CD8-positive, alpha-beta memory T cell (primary cell): ENCODE measurements at places on chromosomes 3 and 15. TPM values are rescaled to one million over a fixed set of nuclear protein-coding genes. Genes with fewer than 3 reads are reported as not detected.

The ANKRD63 gene
- total RNA-seq, result not detected

DNA sequence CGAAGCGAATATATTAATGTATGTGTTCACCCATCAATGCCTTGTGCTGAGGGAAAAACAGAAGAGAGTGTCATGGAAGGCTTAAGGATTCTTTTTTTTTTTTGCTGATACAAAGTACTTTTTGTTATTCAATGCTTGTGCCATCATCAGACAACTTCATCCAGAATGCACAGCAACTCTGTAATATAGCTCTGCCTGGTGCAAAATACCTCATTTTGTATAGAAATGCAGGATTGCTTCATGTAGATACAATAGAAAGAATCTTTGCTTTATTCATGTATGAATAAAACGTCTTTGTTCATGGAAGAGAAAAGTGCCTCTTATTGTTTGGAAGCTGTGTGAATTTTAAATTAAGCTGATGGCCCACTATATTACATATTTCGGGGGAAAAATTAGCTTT lies 62.9 kb downstream of the SH3GL3 start:
- no peak for DNase-seq

DNA sequence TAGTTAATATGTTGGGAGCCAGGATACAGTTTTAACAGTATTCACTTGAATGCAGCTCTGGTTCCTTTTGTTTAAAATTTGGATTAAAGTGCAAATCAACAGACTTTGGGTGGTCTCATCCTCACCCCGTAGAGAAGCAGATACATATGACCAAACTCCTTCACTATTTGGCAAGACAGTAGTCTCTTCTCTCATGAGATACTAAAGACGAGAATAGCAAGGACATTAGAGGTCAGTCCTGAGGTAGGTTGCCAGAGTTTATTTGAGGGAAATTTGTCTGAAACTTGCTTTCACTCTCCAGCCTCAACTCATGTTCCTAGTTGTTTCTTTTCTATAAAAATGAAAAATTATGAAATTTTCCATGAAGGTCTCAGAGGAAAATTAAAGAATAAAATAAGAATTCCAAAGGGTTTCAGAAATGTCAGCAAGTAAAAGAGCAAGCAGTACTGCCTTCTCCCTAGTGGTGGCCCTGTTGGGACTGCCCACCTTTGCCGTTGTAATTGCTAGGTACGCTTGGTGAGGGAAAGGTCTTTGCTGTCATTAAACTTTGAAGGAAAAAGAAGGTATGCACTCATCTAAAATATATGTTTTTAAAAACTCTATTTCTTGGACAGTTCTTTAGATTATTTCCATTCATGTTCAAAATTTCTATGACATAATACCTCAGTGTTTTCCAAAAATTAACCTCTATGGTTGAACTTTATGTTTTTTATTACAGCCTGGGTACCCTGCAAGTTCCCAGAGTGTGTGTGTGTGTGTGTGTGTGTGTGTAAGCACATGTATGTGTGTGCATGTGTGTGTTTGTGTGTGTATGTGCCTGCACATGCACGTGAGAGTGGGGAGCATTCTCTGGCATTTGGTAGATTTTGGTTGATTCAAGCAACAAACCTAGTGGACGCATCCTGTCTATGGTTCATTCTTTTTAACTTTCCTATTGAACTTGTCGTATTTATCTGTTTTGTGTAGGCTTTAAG lies 111.4 kb downstream of the CMSS1 start:
- no peak for DNase-seq

- DNase-seq, result no peak
These were observed 988 bp upstream of the CHSY1 start for GRCh38 chr15:101252836-101253235.

DNA sequence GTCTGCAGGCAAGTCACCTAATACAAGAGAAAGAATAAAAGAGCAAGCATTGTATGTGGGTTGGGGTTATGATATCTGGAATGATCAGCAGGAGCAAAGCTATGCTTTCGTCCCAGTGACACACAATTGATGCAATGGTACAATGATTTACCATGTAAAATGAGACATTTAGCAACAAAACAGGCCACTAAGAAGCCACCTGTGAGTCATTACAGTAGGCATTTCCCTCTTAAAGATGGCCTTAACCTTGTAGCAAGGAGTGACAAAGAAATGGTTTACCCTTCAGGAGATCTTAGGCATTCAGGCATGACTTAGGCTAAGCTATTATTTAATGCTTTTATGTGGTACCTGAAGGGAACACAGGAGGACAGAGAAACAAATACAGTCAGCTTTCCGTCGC lies 373.3 kb upstream of the RBMS3 start:
- DNase-seq, result no peak

GRCh38 chr15:83435782-83436181 lies 11.4 kb upstream of the SH3GL3 start:
- DNase-seq, result no peak

- no peak for DNase-seq
These were observed 60.5 kb downstream of the ADAMTS17 start for GRCh38 chr15:100281096-100281917.

- no peak for DNase-seq
These were observed 160.6 kb upstream of the POU1F1 start for GRCh38 chr3:87436781-87437543.

The ETFA gene
- 176 TPM for total RNA-seq

- no peak for DNase-seq
These were observed 119.0 kb downstream of the XXYLT1 start for GRCh38 chr3:195151866-195152541.

GRCh38 chr3:185789134-185789533 lies 35.7 kb downstream of the IGF2BP2 start:
- no peak for DNase-seq

The SCAANT1 gene
- total RNA-seq, result not detected

DNA sequence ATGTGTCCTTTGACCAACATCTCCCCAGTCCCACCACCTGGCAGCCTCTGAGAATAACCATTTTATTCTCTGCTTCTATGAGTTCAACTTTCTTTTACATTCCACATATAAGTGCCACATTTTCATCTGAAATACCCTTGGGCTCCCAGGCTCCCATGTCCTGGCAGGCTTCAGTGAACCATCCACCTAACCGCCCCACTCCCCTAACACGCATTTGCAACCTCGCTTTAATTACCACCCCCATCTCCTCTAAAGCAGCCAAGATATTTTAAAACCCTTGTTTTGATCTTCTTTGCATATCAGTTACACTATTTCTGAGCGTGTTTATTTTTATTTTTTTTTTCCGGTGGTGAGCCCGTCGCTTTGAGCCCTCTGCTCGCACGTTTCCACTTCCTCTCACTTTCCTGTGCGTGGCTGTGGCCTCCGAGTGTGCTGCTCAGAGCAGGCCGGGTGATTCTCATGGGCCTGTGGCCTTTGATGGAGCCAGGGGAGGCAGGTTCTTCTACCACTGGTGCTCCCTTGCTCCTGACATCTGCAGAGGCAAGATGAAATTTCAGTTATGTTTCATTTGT lies 195.4 kb upstream of the LPP start:
- no peak for DNase-seq

DNA sequence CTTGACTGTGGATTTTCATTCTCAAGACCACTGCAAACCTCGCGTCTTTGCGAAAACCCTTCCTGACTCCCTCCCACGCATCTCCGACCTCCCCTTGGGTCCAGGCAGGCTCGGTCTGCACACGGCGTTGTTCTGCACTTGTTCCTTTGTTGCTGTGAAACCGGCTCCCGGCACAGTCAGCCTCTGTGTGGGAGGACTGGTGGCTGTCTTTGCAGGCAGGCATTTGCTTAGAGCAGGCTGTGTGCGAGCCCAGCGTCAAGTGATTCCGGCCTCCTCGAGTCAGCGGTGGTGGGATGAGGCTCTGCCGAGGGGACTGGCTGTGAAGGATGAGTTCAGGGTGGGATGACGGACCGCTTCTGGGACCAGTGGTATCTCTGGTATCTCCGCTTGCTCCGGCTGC lies 102.6 kb upstream of the ROPN1 start:
- DNase-seq, result no peak

GRCh38 chr3:126955004-126955790 lies 27.7 kb upstream of the PLXNA1 start:
- DNase-seq, result no peak

- DNase-seq, result no peak
These were observed 81.6 kb downstream of the PPCDC start for GRCh38 chr15:75104804-75105557.

GRCh38 chr15:39680868-39681267 lies 100.0 kb downstream of the THBS1 start:
- DNase-seq, result no peak

DNA sequence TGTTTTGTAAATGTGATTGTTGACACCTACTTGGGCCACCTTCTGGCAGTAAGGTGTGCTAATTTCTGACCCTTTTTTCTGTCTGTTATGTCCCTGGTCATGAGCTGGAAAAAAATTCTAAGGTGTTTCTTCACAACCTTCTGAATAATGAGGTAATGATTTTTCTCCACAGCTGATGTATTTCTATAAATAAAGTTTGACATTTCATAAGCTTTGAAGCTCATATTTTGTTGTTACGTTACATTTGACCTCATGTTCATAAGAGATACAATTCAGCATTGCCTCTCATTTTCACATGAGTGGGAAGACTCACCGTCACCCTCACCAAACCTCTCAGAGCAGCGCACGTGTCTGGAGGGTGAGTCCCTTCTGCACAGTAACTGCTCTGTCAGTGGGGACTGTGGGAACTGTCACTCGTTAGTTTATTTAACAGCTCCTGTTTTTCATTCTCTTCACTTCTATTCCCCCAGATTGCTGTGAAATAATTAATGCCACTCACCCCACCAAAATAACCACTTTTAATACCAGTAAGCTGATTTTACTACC lies 140.9 kb downstream of the PLCL2 start:
- no peak for DNase-seq

The CORO2B gene
- total RNA-seq, result not detected

DNA sequence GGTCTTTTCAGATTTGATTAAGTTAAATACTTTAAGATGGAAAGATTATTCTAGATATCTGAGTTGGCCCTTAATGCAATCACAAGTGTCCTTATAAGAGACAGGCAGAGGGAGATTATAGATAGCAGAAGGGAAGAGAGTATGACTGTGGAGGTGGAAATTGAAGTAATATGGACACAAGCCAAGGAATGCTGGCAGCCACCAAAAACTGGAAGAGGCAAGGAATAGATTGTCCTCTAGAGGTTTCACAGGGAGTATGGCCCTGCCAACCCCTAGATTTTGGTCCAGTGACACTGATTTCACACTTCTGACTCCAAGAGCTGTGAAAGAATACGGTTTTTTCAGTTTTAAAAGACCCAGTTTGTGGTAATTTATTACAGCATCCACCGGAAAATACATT lies 1498.7 kb upstream of the CADM2 start:
- DNase-seq, result no peak

DNA sequence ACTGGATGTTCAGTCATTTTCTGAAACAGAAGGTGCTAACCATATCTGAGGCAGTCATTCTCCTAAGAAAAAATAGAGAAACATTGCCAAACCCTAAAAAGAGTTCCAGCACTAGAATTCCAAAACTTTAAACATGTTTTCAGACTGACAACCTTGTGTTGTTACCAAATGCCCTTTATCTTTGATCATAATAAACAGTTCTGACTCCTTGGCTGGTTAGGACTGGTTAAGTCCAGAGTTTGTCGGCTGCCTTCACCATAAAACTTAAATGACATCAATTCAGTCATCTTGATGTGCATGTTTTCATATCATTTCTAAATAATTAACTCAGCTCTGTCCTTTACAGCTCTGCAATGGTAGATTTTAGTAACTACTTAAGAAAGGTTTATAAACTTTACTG lies 68.0 kb downstream of the COL8A1 start:
- no peak for DNase-seq

- no peak for DNase-seq
These were observed 59.7 kb downstream of the LMCD1 start for GRCh38 chr3:8561370-8561769.

DNA sequence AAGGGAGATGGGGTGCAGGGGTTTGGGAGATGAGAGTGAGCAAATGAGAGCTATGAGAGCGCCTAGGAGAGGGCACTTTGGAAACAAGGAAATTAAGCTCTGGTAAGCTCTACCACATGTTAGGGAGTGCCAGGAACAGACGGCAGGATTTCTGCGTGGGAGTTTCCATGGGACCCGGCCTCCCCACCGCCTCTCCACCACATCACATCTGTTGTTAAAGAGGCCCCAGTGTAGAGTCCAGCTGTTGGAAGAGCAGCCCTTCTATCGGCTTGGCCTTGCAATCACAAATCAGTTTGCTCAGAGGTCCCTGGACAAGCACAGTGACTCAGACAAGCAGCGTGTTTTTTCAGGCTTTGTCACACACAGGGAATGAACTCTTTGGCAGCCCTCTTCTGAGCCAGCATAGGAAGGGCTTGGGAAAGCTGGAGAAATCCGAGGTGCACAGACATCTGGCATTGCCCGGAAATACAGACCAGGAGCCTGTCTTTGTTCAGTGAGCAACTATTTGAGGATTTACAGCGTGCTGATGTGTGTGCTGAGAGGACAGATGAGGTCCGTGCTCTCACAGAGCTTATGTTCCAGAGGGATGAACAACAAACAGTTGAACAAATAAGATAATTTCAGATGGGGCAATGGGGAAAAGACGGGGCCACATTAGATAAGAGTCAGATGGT lies 370.6 kb upstream of the PROK2 start:
- no peak for DNase-seq

- no peak for DNase-seq
These were observed 52.5 kb downstream of the CLDN11 start for GRCh38 chr3:170471149-170471548.

- DNase-seq, result no peak
These were observed 52.7 kb downstream of the CHST2 start for GRCh38 chr3:143172062-143172794.

GRCh38 chr15:90957791-90958190 lies 3.1 kb downstream of the RCCD1 start:
- DNase-seq, result no peak

DNA sequence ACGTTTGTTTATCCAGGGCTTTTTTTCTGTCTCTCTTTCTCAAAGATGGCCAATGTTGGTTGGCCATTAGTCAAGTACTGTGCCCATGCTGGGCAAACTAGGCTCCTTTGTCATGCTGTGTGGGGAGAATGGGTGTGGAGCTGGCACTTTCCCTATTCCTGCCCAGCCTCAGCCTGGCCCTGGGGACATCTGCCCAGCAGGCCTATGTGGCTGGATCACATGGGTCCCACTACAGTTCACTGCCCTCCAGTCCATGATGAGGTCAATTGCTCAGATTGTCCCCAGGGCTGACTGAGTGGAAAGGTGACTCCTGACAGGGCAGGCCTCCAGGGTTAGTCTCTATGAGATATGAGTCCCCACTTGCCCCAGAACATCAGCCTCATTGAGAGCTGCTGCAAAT lies 54.4 kb upstream of the HERC1 start:
- no peak for DNase-seq

DNA sequence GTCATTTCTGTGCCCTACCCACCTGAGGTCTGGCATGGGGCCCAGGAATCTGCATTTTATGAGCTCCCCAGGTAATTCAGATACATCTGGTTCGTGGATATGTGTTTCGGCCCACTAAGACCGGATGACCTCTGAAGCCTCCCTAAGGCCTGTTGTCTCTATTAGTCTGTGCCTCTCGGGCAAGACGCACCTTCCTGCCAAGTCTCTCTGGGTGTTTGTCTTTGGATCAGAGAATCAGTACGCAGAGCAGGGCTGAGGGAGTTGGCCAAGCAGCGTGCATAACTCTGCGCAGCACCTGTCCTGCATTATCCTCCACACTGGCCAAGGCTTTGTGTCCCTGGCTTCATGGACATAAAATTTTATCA lies 181.0 kb downstream of the THSD4 start:
- no peak for DNase-seq

The MITF gene
- 0.81 TPM for total RNA-seq

The GRAMD2A gene
- total RNA-seq, result not detected

GRCh38 chr3:107106907-107107306 lies 270.3 kb upstream of the CCDC54 start:
- DNase-seq, result no peak

The SKIL gene
- total RNA-seq, result 25.9 TPM

The ITIH4 gene
- total RNA-seq, result 10.9 TPM
